ENCODE measurements at places on chromosomes 12 and 14.

GRCh38 chr12:65596514-65597091, 227.7 kb upstream of the HMGA2 start:
- no peak for DNase-seq

GRCh38 chr12:61530456-61530855, 729.7 kb upstream of the USP15 start:
- no peak for DNase-seq

GRCh38 chr12:112163471-112163991, 38.2 kb downstream of the TRAFD1 start:
- no peak for DNase-seq

DNA sequence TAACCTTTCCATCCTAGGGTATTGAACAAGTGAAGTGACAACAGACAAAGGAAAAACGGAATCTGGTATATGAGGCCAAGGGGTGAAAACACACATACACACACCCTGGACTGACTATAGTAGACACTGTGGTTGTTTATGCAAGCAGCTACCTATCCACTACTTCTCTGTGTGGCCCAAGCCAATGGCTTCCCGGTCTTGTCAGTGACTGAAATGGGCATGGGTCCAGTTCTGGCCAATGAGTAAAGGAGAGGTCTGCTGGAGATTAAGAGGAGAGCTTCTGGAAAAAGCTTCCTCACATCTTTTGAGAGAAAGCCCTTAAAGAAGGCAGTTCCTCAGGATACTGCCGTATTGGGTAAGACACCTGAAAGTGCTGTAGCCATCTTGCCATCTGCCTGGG, 19.3 kb downstream of the MBIP start:
- DNase-seq: no peak

GRCh38 chr14:24398653-24399446, at the start of gene NYNRIN:
NYNRIN (plus strand) TSS chr14:24399003; CDS start chr14:24399247, 244 bp downstream.
- no peak for DNase-seq

- no peak for DNase-seq
These were observed 316.0 kb downstream of the CCDC91 start for GRCh38 chr12:28506271-28506670.

- no peak for DNase-seq
These were observed 7.2 kb downstream of the MVK start for GRCh38 chr12:109580684-109581333.

DNA sequence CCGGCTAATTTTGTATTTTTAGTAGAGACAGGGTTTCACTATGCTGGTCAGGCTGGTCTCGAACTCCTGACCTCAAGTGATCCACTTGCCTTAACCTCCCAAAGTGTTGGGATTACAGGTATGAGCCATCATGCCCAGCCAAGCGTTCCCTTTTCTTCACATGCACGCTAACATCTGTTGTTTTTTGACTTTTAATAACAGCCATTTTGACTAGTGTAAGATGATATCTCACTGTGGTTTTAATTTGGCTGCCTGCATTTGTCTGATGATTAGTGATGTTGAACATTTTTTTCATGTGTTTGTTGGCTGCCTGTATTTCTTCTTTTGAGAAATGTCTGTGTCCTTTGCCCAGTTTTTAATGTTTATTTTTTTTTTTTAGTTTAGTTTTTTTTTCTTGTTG, 10.2 kb upstream of the YARS2 start:
- no peak for DNase-seq

DNA sequence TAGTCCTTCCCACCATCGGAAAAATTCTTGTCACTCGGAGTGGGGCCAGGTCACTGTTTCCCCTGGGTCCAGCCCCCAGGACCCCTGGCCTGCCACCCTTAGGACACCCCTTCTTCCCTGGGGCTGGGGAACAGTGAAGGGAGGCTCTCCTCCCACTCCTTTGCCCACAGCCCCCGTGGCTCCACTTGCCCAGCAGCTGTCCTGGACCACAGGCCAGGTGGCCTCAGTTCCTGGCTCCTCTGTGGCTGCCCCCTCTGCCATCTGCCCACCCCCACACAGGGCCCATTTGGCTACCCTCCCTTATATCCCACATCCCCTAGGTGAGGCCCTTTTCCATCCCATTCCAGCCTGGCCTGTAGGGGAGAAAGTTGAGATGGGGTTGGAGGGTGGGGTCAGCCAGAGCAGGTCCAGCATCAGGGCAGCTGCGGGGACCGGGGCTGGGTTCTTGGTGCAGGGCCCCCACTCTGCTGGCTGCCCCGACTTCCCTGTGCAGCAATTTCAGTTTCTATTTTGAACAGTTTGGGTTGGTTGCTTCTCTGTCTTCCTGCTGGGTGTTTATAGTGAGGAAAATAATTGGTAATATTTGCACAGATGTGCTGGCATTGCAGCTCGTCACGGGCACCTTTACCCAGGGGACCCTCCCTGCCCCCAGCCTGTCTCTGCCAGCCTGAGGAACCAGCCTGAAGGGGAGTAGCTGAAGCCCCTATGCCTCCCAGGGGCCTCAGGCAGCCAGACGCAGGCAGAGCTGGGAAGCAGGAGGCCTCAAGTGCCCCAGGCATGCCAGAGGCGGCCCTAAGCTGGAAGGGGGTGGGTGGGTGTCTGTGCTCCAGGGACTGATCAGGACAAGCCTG, 23.4 kb downstream of the SYNDIG1L start:
- DNase-seq: no peak

DNA sequence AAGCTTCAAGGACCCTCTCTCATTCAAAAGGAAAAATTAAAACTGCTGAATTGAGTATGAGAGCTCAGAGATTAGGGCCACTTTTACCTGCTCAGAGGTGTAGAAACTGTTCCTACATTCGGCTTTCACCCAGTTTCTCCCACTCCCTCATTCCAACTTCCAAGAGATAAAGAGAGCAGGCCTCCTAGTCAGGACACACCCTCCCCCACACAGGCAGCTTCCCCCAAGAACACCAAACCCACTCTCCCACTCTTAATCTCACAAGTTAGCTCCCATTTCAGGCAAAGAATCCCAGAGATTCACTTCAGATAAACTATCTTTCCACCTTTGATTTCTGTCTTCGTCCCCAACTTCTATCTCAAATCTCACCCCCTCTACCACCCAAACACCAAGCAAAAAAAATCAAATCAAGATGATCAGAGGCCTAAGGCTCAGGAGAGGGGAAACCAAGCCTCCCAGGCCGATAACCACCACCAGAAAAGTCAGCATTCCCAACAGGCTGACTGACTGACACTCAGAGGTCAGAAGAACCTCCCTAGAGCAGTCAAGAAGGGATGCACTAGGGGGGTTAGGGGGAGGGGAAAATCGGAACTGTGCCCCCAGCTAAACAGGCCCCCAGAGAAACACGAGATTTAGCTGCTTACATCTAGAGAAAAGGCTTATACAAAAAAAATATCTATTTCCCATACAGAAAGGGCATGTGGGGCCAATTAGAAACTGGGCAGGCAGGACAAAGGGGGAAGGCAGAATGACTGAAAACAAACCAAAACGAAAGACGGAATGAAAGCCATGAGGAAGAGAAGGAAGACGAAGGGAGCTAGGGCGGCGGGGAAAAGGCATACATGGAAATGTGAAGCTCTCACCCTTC, 13.2 kb upstream of the CDH24 start:
- no peak for DNase-seq

DNA sequence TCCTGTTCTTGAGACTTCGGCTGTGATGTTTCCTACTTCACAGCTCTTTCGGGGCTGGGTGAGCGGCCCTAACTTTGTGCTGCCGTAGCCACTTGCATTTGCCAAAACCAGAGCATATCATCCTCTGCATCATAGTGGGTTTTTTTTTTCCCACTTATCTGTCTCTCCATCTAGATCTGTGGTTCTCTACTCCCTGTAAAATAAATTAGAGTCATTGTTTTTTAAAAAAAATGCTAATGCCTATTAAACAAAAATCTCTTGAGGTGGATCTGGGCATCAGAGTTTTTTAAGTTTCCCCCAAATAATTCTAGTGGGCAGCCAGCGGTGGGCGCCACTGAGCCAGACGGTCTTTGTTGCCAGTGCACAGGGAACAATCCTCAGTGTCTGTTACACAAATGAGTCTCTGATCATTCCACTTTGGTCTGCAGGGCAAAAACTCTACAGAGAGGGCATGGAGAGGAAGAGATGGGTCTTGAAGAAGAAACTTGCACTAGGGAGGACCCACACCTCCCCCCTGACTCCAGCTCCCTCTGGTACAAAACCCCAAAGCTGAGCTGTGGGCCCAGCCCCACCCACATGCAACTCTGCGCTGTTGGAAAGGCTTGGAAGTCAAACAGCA, 62.4 kb upstream of the BCL2L14 start:
- no peak for DNase-seq

- DNase-seq: no peak
These were observed 17.8 kb upstream of the PDE3A start for GRCh38 chr12:20350495-20350894.

DNA sequence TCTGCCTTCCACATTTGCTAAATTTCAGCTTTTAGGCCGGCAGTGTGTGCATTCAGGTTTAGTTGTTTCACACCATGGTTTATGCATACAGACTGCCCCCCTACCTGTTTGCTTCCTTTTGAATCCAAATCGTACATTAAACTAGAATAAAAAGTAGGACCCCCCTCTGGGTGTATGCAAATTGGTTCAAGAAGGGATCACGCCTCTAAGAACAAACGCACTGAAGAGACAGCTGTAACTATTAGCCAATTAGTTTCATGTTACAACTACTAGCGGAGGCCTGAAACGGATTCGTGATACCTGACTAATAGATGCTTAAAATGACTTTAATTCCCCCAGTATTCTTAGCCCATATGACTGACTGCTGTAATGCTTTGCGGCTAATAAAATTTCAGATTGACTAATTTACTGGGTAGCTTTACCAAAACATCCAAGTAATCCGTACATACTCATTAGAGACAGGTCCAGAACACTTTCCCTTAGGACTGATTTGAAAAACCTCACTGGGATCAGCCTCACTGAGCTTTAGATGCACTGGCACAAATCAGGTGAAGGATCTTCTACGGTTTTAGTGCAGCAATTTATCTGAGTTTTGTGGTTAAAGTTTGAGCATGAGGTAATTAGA, 411.8 kb downstream of the NPAS3 start:
- no peak for DNase-seq

DNA sequence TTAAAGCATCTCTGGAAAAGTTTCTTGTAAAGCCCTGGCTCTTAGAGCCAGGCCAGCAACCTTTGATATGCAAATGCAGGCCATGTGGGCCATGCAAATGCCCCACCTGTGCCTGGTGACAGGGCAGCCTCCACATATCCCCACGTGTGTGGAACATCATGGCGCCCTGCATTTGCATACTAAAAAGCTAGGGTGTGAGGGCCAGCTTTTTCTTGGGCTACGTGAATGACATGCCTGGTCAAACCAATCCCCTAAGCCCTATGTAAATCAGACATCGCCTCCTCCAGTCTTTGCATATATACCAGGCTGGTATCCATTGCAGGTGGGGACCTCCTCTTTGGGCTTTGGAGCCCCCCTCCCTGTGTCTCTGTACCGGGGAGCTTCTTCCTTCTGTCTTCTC, 6.4 kb downstream of the CSRP2 start:
- no peak for DNase-seq

Measured in stimulated activated CD8-positive, alpha-beta memory T cell treated with anti-CD3 and anti-CD28 coated beads, Interleukin-2, amount 100 ng/mL, for 48 hours (primary cell).